ENCODE measurements at places on chromosomes 13 and 19.
A peak's percentile ranks its signal among the peaks of the same experiment; 100 is the strongest.

DNA sequence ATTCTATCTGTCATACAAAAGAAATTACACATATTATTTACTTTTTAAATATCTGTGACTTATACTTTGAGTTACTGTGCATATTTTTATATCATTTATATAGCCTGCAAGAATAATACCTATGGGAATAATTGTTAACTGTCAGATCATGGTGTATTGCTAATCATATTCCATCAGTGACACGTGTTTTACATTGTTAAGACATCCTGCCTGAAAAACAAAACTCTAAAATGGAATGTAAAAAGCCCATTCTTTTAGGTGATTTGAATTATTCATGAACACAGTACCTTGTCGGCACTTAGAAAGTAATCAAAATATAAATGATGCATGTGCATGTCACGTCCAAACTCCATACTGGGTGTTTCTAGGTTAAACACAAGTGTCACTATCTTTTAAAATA, 533.8 kb upstream of the PCDH9 start:
- no peak for DNase-seq

DNA sequence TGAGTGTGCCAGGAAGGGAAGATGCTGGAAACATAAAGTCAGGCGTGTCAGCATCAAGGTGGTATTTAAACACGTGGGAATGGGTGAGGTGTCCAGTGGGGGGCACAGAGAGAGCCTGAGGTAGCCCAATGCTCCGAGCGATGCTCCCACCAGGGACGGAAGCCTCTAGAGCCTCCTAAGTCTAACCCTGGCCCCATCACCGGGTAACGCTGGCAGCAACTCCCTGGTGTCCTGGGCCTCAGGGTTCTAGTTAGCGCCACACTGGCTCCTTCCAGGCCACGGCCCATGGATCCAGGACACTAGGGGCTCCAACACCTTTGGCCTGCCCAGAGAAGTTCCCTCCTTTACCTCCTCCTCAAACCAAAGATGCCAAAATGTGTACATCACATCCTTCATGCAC, 65.4 kb downstream of the EPS15L1 start:
- no peak for DNase-seq

DNA sequence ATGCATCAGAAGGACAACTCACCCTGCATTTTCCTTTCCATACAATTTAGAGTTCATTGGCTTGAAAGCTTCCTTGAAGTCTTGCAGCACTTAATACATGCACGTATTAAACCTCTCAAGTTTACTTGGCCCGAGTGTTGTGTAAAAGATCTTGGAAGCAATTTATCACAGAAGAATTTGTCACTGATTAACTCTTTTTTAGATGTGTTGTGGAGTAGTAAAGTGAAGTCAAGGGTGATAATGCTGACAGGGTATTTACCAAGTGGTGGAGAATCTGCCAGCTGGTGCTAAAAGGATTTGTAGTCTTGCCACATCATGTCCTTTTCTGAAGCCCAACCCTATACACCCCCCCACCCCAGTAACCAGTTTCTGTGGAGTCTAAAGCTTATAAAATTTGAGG, 421.0 kb upstream of the MIR17HG start:
- DNase-seq: no peak

DNA sequence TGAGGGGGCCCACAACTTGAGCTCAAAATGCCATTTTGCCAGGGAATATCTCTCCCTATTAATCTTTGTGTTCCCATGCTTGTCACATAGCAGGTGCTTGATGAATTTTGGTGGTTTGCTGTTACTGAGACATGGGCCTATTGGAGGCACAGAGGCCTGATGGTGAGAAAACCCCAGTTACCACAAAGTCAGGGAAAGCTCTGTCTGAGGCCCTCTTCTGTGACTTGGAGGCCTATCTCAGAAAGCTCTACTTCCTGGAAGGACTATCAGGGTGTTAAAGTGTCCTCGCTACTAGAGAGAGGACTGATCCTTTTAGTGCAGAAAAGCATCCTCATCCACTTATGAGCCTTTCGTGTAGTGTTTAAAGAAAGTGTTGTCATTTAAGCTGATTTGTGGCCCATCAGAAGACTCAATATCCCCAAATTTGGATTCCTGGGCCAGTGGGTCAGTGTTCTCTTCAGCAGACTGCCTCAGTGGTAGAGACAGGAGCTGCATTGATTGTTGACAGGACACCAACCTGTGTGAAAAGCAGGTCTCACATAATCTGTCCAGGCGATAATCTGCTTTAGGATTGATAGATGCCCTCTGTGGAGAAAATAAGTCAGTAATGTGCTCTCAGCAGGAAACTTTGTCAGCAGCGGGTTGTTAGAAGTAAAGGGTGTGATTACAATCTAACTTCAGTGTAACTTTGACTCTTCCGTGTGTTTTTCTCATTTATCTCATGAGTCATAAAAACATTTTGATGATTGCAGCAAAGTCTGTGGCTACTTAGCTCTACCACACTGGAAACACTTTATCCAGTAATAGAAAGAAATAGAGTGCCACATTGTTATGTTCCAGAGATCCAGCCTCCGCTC, 121.0 kb downstream of the AKAP11 start:
- DNase-seq: no peak

- peak; percentile 57 for DNase-seq
Measured at GRCh38 chr13:74026753-74027152, 107.5 kb downstream of the KLF12 start.

- DNase-seq: no peak
Measured at GRCh38 chr19:1181606-1182005, 7.5 kb upstream of the SBNO2 start.

DNA sequence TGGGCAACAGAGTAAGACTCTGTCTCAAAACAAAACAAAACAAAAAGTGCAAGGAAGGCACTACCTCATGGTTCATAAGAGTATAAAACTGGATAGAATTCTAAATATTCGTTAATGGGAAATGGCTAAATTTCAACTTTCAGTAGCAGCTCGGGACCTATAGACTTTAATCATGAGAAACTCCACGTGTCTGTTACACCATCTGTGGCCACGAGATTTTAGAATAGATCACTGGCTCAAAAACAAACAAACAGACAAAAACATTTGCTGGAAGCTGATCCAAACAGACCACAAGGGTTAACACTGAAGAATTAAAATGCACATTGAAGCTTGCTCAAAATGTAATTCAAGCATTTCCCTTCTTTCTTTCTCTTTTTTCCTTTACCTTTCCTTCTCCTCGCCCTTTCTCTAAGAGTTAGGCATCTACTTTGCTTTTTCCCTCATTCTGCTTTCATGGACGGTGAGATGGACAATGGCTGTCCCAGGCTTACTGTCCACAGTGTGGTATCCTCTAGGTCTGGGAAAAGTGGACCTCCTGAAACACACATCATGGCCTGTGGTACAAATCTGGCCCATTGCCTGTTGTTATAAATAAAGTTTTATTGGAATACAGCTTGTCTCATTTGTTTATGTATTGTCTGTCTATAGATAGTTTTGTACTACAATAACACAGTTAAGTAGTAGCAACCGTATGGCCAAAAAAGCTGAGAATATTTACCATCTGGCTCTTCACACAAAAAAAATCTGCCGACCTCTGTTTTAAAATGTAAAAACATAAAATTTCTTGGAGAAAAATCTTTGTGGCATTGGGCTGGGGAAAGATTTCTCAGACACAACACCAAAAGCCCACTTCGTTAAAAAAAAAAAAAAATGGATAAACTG, 10.3 kb downstream of the ELAVL1 start:
- no peak for DNase-seq

DNA sequence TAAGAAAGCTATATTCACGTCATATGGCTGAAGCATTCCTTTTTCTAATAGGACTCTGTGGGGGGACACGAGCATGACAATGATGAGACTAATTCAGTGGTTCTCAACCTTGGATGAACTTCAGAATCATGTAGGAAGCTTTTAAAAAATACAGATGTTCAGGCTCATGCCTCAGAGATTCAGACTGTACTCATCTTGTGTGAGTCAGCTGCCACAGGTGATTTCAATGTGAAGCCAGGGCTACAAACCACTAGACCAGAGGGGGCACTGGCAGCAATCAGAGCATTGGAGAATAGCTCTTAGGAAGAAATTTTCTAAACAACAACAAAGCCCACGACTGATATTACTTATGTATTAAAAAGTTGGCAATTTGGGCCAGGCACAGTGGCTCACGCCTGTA, 91.7 kb downstream of the SERP2 start:
- DNase-seq: no peak

GRCh38 chr13:58843567-58843966, 1212.0 kb downstream of the PCDH17 start:
- DNase-seq: no peak

GRCh38 chr13:42116225-42116624, 67.8 kb downstream of the DGKH start:
- no peak for DNase-seq

DNA sequence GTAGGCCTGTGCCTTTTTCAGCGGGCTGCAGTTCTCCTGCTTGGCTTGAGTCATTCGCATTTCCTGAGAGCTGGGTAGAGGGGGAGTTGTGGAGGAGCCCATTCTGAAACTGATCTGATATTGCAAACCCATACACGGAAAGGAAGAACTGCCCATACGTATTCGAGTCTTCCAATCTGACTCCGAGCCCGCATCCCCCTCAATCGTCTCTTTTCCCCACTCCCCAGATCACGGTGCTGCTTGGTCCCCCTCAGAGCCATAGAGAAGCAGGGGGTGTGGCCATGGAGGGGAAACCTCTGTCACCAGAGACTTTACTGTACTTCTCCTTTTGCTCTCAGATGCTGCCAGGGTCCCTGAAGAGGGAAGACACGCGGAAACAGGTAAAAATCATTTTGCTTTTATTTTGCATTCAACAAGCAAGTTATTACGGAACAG, at the start of gene CD22:
Gene CD22, plus strand, starts transcription at position 337 of the 435 bp plus-strand sequence. CDS start 2,854 bp downstream, outside the sequence.
- no peak for DNase-seq

DNA sequence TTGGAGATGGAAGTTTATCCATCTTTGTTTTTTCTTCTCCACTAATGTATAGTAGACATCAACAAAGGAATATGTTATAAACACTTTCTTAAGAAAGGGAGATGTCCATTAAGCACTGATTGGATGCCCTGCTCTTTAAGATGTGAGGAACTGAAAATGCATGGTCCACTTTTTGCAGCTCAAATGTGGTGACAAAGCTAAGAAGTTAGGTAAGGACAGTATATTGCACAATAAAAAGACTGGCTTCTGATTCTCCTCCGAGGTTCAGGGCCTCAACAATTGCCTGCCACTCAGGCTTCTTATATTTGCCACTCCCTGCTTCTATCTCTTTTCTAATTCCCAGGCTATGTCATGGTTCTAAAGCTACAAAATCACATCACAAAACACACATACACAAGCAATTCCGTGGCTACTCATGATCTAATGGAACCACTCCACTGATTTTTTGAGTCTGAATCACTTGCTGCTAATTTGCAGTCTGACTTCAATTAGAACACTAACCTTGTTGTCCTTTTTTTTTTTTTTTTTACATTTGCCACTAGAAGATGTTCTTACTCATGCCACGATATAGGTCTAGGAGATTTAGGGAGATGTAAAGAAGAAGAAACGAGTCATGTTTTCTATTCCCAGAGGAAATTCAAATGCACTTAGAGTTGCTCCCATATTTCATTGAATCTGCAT, 29.6 kb upstream of the TNFSF11 start:
- DNase-seq: no peak

DNA sequence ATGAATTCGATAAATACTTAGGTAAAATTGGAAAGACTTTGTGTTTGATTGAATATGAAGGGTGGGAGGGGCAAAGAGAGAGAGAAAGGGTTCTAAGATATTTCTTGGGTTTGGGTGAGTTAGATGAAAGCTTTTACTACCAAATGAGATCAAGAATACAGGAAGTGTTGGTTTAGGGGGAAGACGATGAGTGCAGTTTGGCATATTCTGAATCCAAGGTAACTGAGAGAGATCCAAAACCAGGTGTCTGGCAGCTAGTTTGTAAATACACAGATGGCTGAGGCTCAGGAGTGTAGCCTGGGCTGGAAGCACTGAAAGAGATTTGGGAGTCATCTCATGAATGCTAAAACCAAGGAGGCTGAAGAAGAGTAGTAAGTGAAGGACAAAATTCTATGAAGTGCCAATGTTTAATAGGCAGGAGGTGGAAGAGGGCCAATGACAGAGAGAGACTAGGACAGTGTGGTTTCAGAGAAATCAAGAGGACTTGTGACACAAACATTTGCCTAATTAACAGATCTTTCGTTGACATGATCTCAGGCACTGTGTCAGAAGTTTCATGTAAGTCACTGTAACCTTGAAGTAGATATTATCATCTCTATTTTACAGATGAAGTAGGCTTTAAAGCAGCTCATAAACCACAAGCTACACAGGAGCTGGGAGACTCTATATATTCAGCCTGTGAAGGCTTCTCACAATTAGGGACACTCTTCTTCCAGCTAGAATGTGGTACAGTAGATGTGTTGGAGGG, 70.2 kb upstream of the ZDHHC20 start:
- no peak for DNase-seq

DNA sequence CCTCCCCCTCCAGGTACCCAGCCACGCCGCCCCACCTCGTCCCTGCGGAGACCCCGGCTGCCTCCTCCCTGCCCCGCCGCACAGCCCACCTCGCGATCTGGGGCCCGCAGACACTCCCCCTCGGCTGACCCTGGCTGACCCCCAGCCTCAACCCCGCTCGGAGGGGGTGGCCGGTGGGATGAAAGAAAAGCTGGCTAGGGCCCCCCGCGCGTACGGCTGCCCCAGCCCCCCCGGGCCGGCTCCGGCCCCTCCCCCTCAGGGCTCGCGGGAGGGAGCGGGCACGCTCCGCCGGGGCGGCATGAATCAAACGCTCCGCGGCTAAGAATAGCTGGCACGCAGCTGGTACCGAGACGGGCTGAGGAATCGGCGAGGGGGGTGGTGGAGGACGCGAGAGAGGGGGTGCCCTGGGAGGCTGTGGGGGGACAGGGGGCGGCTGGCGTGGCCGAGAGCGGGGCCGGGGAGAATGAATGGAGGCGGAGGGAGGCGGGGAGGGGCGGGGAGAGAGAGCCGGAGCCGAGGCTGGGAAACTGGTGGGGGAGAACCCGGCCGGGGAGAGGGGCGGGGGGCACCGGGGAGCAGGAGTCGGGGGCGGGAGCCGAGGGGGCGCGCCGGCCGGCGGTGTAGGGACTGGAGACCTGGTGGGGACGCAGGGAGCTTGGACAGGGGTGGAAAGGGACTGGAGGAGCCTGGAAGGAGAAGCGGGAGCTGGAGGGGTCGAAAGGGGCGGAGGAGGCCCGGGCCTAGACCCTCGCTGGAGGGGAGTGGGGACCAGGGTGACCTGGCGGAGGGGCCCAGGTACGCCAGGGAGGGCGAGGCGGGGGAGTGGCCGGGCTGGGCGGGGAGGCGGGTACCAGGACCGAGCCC, 1.1 kb downstream of the SHANK1 start:
- DNase-seq: no peak

DNA sequence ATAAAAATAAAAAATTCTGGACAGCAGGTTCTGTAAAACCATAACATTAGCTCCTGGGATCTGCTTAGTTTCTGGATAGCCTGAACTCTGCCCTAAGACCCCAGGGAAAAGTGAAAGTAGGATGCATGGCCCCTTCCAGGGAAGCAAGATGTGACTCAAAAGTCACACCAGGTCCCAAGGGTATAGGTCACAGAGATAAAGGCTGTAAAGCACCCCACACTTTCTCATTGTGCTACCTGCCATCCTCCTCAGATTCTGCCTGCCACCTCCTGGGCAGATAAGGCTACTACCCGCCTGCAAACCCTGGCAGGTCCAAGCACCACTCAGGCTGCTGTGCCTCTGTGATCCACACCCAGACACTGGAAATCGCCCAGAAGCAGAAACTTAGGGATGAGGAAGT, 20.6 kb downstream of the FFAR2 start:
- DNase-seq: peak; percentile 48

Data from activated CD4-positive, alpha-beta T cell treated with anti-CD3 and anti-CD28 coated beads for 1 hour (primary cell).